ENCODE measurements at places on chromosomes 3 and 15.

- H3K4me3 ChIP-seq: no peak overlapping the region
- H3K27ac ChIP-seq: no peak overlapping the region
- H3K4me1 ChIP-seq: no peaks in the 10 kb centered on the region
- no peaks in the 10 kb centered on the region for H3K36me3 ChIP-seq
Measured at GRCh38 chr3:89353465-89353864, 246.0 kb downstream of the EPHA3 start.

DNA sequence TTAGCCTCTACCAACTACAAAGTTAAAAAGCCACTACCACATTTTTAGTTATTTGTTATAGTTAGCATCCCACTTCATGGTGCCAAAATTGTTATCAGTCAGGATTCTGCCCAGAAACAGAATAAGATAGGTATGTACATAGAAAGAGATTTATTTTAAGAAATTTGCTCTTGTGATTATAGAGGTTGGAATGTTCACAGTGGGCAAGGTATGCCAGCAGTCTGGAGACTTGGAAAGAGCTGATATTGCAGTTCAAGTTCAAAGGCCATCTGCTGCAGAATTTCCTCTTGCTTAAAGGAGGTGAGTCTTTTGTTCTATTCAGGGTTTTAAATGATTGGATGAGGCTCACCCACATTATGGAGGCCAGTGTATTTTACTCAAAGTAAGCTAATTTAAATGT is 143.8 kb upstream of the POU1F1 start:
- no peak overlapping the region for H3K27ac ChIP-seq
- no peaks in the 10 kb centered on the region for H3K4me1 ChIP-seq
- no peak overlapping the region for H3K4me3 ChIP-seq

GRCh38 chr3:171028025-171028778 is 1.7 kb upstream of the SLC2A2 start:
- peaks cover 18% of the 10 kb centered on the region for H3K27me3 ChIP-seq
- peak; percentile 38 for DNase-seq
- H3K36me3 ChIP-seq: no peaks in the 10 kb centered on the region
- peak overlapping the region; percentile 6 for H3K4me3 ChIP-seq
- H3K27ac ChIP-seq: no peak overlapping the region

GRCh38 chr3:45462522-45463265 is 74.3 kb downstream of the LARS2 start:
- H3K27me3 ChIP-seq: no peaks in the 10 kb centered on the region
- H3K27ac ChIP-seq: no peak overlapping the region
- H3K4me1 ChIP-seq: peaks cover 27% of the 10 kb centered on the region
- peaks cover 27% of the 10 kb centered on the region for H3K36me3 ChIP-seq
- DNase-seq: no peak

DNA sequence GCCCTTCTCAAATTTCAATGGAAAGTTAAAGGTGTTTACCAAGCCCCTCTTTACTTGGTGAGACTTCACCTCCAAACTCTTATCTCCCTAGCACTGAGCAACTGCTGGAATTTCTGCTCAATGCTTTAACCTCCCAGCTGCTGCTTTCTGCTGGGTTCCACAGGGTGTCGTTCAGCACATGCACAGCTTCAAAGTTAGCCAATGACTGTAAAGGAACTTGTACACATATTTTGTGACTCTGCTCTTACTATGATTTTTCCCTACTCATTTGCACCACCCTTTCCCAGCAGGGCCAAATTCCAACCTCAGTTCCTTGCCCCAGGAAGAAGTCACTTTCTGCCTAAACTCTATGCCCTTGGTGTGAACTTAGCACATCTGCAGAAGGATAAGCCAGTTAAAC is 89.7 kb downstream of the ULK4 start:
- no peaks in the 10 kb centered on the region for H3K36me3 ChIP-seq
- no peaks in the 10 kb centered on the region for H3K4me1 ChIP-seq
- no peak for DNase-seq
- no peak overlapping the region for H3K27ac ChIP-seq

DNA sequence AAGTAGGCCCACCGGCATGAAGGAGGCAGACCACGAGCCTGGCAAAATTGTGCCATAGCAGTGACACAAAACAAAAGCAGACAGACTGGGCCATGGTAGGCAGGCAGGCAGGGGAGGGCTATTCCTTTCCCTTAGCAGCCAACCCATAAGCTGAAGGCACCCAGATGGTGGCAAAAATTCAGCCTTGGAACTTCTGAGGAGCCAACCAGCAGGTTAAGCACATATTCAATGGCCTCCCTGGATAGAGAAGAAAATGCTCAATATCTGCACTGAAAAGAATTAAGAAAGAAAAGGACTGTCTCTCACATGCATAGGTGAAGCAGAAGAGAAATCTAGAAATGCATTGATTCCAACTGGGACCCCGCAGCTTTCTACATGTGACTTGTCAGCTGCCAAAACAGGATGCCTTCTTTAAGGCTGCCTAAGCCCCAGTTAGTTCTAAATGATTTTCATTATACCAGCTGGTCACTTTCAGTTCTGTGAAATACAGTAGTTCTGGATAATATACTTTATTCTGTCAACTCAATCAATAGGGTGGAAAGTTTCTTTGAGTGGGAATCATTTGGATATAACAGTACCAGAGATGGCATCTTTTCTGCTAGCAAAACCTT is 2.7 kb downstream of the PRICKLE2 start:
- H3K4me1 ChIP-seq: peaks cover 22% of the 10 kb centered on the region
- H3K27me3 ChIP-seq: no peaks in the 10 kb centered on the region
- H3K27ac ChIP-seq: no peak overlapping the region
- no peak overlapping the region for H3K4me3 ChIP-seq
- no peak for DNase-seq

GRCh38 chr3:115615001-115615814 is 8.1 kb upstream of the GAP43 start:
- no peaks in the 10 kb centered on the region for H3K27me3 ChIP-seq
- H3K4me3 ChIP-seq: no peak overlapping the region
- H3K27ac ChIP-seq: no peak overlapping the region
- no peaks in the 10 kb centered on the region for H3K36me3 ChIP-seq
- no peak for DNase-seq

DNA sequence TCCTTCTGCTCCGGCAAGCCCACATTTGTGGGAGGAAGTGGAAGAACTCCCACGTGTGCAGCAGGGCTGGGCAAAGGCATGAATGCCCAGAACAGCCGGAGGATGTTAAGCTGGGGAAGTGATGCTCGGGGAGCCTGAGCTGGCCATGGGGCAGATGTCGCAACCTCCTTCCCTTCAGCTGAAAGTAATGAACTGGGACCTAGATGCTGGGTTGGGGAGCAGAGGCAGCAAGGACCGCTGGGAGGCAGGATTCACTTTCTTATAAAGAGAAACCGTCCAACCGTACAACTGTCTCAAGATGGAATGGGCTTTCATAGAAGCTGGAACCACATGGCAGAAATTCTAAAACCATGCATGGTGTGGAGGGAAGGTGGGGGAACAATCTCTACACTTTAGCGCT is 290.9 kb downstream of the OCA2 start:
- no peaks in the 10 kb centered on the region for H3K27me3 ChIP-seq
- no peak for DNase-seq
- H3K27ac ChIP-seq: no peak overlapping the region
- no peaks in the 10 kb centered on the region for H3K4me1 ChIP-seq
- H3K36me3 ChIP-seq: no peaks in the 10 kb centered on the region

DNA sequence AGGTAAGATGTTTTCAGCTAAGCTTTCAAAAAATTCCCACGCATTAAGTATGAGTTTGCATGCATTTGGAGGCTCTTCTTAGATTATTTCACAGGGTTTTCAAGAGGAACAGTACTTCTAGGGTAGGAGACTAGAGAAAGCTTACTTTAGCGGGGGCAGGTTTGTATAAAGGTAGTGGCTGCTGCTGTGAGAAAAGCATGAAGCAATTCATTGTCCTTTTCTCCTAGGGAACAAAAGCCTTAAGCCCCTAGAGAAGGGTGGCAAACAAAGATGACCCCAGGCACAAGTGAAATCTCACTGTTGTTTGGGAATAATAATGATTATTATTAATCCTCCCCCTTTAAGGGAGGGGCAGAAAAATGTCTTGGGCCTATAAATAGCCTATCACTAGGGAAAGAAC is 310.7 kb downstream of the DIPK2A start:
- H3K4me1 ChIP-seq: no peaks in the 10 kb centered on the region
- no peak overlapping the region for H3K27ac ChIP-seq
- no peak for DNase-seq
- H3K27me3 ChIP-seq: no peaks in the 10 kb centered on the region

DNA sequence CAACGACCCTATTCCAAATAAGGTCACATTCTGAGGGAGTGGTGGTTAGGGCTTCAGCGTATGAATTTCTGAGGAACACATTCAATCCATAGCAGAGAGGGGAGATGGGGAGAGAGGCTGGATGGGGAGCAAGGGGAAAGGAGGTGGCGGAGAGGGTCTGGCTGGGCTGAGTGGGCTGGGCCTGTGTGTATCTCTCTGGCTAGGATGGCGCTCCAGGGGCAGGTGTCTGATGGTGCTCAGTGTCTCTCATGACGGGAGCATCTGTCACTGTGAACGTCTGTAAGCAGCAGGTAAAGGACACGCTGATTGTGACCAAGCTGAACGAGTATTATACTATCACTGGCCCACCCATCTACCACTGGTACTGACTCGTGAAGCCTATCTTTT is 159.6 kb downstream of the XXYLT1 start:
- no peak for DNase-seq
- no peak overlapping the region for H3K4me3 ChIP-seq
- no peaks in the 10 kb centered on the region for H3K36me3 ChIP-seq
- no peaks in the 10 kb centered on the region for H3K27me3 ChIP-seq
- H3K4me1 ChIP-seq: peaks cover 2% of the 10 kb centered on the region
- no peak overlapping the region for H3K27ac ChIP-seq

- H3K27ac ChIP-seq: no peak overlapping the region
- no peaks in the 10 kb centered on the region for H3K27me3 ChIP-seq
- no peaks in the 10 kb centered on the region for H3K4me1 ChIP-seq
- DNase-seq: no peak
- no peaks in the 10 kb centered on the region for H3K36me3 ChIP-seq
Measured at GRCh38 chr3:188084752-188085583, 69.0 kb upstream of the LPP start.

DNA sequence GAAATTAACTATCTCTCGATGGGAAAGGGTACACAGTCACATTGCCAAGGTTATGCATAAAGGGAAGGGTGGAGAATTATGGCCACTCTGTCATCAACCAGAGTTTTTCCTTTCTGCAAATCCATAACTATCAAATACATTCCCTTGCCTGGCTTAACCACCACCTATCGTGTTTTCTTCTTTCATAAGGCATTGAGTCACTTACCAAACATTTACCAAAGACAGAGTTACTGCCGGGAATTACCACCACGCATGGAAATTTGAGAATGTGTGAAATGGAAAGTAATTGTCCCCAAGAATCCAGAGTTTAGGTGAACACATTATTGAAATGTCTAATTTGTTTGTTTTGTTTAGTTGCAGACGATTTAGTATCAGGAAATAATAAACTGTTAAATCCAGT is 134.3 kb upstream of the LRRN1 start:
- DNase-seq: no peak
- no peaks in the 10 kb centered on the region for H3K36me3 ChIP-seq
- no peak overlapping the region for H3K4me3 ChIP-seq
- H3K4me1 ChIP-seq: no peaks in the 10 kb centered on the region
- H3K27ac ChIP-seq: no peak overlapping the region
- H3K27me3 ChIP-seq: no peaks in the 10 kb centered on the region

DNA sequence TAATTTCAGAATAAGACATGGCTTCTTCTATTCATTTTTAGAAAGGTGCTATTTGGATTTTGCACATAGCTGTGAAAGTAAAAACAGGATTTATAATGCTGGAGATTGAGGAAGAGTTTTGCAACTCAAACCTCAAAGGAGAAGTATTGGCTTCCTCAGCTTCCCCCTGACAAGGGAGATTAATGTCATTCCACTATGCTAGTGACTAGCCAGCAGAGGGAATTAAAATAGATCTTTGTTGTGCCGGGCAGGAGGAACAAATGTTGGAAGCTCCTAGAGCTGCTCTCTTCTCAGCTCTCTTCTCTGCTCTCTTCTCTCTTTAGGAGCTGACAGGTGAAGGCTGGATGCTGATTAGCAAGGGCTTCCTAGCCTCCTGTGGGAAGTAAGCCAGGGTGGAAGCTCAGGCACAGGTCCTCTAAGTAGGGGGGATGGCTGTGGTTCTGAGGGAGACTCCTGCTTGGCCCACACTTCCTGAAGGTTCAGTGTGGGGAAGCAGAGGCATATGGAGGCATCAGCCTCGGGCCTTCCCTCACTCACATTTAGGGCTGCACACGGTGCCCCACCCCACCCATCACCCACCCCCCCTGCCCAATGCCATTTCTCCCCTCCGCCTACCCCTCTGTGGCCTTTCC is 29.6 kb downstream of the CX3CR1 start:
- no peaks in the 10 kb centered on the region for H3K36me3 ChIP-seq
- peaks cover under 1% of the 10 kb centered on the region for H3K4me1 ChIP-seq
- DNase-seq: no peak
- no peak overlapping the region for H3K4me3 ChIP-seq
- no peaks in the 10 kb centered on the region for H3K27me3 ChIP-seq
- H3K27ac ChIP-seq: no peak overlapping the region

GRCh38 chr15:77059786-77060361 is 11.0 kb downstream of the TSPAN3 start:
- DNase-seq: no peak
- no peak overlapping the region for H3K4me3 ChIP-seq
- no peak overlapping the region for H3K27ac ChIP-seq
- no peaks in the 10 kb centered on the region for H3K36me3 ChIP-seq
- H3K27me3 ChIP-seq: no peaks in the 10 kb centered on the region
- H3K4me1 ChIP-seq: peaks cover 6% of the 10 kb centered on the region

- peak within 1 kb of the TSS; percentile 90 for H3K4me3 ChIP-seq
- no peaks in the 10 kb centered on the region for H3K27me3 ChIP-seq
- peak within 1 kb of the TSS; percentile 41 for H3K27ac ChIP-seq
- no peaks in the 10 kb centered on the region for H3K4me1 ChIP-seq
Measured at GRCh38 chr3:14124615-14125192, at the start of the genes CHCHD4 and TMEM43. TSS of gene CHCHD4 (minus strand) at chr3:14124870. CDS start at chr3:14124676, 194 bp downstream. TSS of gene TMEM43 (plus strand) at chr3:14125052. CDS start at chr3:14125194, 142 bp downstream.

- H3K4me1 ChIP-seq: no peaks in the 10 kb centered on the region
- H3K4me3 ChIP-seq: no peak overlapping the region
- H3K36me3 ChIP-seq: no peaks in the 10 kb centered on the region
Measured at GRCh38 chr15:47811172-47811571, 93.9 kb downstream of the SEMA6D start.

- H3K27ac ChIP-seq: no peak overlapping the region
- no peaks in the 10 kb centered on the region for H3K4me1 ChIP-seq
- H3K27me3 ChIP-seq: no peaks in the 10 kb centered on the region
- H3K4me3 ChIP-seq: no peak overlapping the region
Measured at GRCh38 chr3:194637066-194637465, 3.8 kb upstream of the TMEM44 start.

DNA sequence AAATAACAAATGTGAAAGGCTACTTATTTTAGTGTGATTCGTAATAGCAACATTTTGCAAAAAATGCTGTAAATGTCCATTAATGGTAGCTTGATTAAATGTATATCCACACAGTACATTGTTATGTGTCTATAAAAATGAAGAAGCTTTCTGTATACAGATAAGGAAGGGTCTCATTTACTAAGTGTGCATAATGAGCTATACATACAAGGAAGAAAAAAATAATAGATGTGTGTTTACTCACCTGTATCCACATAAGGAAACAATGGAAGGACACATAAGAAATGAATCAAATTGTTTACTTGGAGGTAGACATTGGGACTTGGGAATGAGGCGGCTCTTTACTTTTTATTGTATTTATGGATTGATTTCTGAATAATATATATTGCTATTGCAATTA is 34.9 kb downstream of the MED12L start:
- no peaks in the 10 kb centered on the region for H3K4me1 ChIP-seq
- no peaks in the 10 kb centered on the region for H3K36me3 ChIP-seq
- no peaks in the 10 kb centered on the region for H3K27me3 ChIP-seq
- DNase-seq: no peak
